ENCODE measurements at places on chromosomes 7 and 10.

DNA sequence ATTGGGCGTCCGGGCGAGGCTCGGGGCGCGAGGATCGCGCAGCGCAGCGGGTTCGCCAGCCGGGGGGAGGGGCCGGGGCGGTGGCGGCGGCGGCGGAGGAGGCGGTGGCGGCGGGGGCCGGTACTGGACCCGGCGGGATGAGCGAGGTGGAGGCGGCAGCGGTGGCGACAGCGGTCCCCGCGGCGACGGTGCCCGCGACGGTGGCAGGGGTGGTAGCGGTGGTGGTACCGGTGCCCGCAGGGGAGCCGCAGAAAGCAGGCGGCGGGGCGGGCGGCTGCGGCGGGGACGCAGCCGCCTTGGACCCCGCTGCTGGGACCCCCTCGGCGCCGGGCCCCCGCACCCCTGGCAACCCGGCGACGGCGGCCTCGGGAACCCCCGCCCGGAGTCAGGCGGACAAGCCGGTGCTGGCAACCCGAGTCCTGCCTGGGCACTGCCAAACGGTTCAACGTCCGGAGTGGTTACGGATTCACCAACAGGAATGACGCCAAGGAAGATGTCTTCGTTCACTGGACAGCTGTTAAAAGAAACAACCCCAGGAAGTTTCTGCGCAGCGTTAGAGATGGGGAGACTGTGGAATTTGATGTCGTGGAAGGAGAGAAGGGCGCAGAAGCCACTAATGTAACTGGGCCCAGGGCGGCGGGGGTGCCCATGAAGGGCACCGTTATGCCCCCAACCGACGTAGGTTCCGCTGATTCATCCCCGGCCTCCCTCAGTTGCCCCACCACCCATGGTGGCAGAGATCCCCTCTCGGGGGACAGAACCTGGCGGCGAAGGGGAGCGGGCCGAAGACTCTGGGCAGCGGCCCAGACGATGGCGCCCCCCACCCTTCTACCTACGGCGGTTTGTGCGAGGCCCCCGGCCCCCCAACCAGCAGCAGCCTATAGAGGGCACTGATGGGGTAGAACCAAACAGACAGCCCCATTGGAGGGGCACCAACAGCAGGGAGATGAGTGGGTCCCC lies 100.3 kb upstream of the CPXM2 start:
- no peak for DNase-seq

GRCh38 chr10:112216151-112216550 lies 32.6 kb upstream of the GPAM start:
- no peak for DNase-seq

GRCh38 chr7:45987521-45988290 lies 66.6 kb upstream of the IGFBP3 start:
- DNase-seq, result no peak

- no peak for DNase-seq
These were observed 113.9 kb upstream of the STK17A start for GRCh38 chr7:43469051-43469450.

GRCh38 chr10:96235326-96236089 lies 35.9 kb downstream of the BLNK start:
- DNase-seq, result no peak

- no peak for DNase-seq
These were observed 80.4 kb downstream of the MKI67 start for GRCh38 chr10:128045833-128046120.

DNA sequence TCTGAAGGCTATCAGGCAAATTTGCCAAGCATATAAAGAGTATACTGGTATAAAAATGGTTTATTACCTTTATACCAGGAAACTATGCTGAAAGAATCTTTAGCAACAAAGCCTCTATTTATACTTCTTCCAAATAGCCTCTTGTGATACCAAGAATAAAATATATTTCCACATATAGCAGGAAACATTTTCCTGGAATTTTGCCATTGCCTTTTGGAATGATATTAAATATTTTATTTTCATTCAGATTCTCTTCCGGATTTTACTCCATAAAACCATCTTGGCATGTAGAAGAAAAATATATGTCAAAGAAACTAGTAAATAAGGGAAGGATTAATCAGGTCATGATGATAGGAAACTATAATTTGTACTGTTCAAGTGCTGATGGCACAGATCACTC lies 17.7 kb downstream of the SOSTDC1 start:
- no peak for DNase-seq

GRCh38 chr10:110352930-110353243 lies 48.2 kb upstream of the SMNDC1 start:
- no peak for DNase-seq

DNA sequence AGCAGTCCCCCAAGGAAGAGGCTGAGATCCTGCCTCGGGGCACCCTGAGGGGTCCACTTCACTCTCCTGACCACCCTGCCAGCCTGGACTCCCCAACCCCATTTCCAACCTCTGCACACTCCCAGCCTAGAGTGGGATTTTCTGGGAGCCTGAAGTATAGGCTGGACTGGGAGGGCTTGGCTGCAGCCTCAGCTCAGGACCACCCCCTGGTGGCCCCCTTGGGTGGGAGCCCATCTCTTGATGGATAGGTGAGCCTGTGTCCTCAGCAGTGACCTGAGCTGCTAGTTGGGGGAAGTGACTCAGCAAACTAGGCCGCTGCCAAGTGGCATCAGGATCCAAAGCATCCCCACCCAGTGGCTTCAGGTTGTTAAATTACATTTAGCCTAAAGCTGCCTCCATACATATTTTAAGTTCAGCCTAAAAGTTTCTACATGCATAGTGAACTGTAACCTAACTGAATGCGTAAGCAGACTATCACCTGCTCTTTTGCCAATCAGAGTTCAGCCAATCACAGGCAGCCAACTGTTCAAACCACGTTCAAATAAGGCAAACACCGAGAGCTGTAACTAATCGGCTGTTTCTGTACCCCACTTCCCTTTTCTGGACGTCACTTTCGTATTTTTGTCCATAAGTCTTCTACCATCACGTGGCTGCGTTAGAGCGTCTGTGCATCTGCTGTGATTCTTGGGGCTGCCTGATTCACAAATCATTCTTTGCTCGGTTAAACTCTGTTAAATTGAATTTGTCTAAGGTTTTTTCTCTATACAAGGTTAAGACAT lies 144.0 kb downstream of the PLPP4 start:
- no peak for DNase-seq

DNA sequence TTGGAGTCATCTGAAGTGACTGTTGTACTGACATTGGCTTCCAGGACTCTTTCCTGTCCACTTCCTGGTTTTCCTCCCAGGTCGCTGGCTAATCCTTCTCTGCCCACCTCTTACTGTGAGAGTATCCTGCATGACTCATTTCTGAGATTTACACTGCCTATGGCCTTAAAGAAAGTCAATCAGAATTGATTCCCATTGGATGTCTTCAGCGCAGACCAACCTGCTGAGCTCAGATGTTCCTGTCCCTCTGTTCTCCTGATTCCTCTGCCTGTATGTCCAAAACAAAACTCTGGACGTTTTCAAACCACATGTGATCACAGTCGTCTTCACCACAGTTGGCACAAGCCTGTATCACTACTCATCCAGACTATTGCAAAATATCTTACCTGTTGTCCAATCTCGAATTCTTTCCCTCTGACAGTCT lies 262.1 kb downstream of the CREB5 start:
- no peak for DNase-seq

DNA sequence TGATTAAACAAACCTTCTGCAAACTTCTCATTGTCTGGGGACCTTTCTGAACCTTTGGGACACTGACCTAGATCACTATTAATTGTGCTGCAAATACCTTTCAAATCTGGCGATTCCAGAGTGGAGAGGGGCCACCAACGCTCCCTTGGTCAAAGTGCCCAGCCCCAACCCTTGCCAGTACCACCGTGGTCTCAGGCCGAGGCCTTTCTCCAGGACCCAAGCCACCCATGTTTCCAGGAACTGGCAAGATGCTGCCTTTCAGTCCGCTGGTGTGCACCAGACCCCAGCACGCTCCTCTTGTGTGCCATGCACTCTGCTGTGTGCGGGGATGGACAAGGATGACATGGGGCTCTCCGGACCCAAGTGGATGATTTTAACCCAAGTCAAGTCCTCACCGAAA lies 91.1 kb upstream of the MGMT start:
- no peak for DNase-seq

GRCh38 chr10:79488870-79489269 lies 23.5 kb upstream of the EIF5AL1 start:
- no peak for DNase-seq

GRCh38 chr10:117152668-117153067 lies 14.6 kb upstream of the VAX1 start:
- DNase-seq, result no peak

GRCh38 chr10:62744136-62744535 lies 60.4 kb upstream of the ADO start:
- no peak for DNase-seq

DNA sequence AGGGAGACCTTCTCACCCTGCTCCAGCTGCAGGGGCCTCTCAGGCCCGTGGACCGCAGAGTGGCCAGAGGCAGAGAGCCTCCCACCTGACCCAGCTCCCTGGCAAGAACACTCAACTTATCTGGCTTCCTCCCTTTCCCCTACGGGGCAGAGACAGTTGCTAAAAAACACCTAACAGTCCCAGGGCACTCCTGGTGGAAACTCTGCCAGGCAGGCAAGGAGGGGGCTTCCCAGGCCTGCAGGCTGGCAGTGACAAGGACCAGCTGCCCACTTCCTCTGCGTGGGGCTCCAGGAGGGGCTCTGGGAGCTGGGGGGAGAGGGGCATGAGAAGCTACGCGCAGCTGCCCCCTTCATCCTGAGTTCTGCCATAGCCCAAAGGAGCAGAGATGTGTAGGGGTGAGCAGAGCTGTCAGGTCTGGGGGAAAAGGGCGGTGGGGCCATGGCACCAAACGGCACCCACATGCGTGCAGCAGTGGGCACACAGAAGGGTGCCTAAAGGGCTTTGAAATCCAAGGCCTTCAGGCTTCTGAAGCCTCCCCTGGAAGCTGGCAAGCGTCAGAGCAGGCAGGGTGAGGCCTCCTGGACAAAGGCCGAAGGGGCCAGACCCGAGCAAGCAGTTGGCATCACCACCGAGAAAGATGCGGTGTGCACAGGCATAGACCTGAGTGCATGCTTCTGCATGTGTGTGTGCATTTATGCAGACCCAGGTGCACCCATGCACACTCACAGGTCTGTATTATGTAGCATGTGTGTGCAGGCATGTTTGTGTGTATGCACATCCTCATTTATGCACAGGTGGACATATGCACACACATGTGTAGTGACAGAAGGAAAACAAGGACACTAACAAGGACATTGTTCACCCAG lies 14.4 kb downstream of the SPOCK2 start:
- no peak for DNase-seq

DNA sequence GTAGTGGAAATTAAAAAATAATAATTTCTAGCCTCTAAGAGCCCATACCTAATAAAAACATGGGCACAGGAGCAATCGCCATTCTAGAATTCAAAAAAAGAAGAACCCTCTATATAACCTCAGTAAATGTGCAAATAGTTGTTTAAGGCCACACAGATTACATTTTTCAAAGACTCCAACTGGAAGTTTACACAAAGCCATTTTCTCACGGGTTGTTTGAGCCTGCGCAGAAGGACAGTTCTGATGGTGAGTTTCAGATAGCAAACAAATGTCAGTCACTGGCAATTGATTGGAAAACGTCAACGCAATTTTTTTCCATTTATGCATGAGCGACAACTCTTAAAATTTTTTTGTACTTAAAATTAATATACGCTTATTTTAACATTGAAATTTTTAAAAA lies 23.0 kb upstream of the ELMO1 start:
- no peak for DNase-seq

GRCh38 chr7:151087245-151088018 lies 1.2 kb downstream of the AGAP3 start:
- no peak for DNase-seq

DNA sequence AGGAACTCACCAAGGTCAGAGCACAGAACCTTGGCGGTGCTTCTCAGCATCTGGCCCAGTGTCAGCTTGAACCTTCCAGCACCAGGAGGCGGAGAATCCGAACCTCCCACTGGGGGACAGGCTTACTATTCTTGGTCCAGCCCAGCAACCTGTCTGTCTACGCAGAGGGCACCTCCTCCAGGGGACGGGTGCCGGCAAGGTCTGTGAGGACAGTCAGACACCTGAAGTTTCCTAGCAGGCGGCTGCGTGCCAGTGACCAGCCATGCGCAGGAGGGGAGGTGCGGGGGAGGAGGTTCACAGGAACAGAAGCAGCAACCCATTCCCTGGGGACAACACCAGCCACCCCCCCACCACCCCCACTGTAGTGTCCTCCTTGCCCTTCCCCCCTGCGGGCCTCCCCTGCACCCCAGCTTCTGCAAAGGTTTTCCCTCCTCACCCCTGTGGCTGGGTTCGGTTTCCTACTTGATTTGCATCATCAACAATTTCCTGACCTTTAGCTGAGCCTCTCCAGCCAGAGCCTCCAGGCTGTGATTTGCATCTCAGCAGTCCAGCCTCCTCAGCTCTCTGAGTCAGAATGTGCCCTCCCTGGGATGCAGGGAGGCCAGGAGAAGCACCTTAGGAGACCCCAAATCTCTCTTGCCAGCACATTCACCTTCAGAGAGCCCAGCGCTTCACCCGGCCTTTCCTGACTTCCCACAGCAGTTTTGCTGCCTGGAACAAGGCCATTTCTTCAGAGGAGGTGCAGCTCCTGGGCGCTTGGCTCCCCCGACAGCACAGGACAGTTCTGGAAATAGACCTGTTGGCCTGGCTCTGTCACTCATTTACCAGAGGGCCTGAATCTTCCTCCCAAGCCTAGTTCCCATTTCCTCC lies 107.5 kb upstream of the NPS start:
- no peak for DNase-seq

GRCh38 chr7:86972072-86972471 lies 87.4 kb downstream of the ELAPOR2 start:
- DNase-seq, result no peak

- DNase-seq, result no peak
These were observed 115.3 kb upstream of the BMPER start for GRCh38 chr7:33789871-33790630.

- DNase-seq, result peak; percentile 42
These were observed 128.5 kb downstream of the MAD1L1 start for GRCh38 chr7:2104107-2104710.

DNA sequence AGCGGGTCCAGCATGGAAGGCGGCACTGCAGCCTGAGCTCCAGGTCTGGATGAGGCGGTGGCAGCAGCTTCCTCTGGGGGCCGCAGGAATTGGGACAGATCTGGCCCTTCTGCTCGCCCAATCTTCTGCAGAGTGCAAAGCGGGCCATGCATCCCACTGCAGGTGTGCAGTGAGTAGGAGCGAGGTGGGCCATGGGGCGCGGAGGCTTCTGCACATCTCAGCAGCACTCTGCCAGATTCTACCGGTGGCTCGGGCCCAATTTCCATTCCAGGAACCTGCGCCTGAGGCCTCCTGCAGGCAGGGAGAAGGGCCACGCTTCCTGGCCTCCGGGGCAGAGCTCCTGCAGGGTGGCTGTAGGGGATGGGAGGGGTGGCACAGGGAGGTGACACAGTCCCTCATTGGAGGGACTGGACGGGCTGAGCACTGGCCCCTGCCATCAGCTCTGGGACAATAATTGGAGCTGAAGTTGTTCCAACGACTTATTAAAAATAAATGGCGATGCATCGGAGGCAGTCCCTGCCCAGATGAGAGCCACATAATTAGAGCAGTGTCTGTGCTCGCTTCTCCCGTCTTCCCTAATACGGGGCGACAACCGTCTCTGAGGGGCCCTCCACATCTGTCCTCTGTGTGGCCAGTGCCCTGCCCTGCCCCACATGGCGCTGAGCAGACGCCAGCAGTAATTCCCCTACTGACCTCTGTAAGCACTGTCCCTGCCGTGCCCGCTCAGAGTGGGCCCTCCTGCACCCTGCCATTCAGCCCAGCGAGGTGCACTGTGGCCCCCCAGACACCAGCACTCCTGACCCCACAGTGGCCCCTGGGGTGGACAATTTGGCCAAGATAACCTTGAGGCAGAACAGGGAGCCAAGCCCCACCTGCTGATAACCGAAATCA lies 197.5 kb downstream of the ELFN1 start:
- DNase-seq, result no peak

GRCh38 chr10:7813481-7813880 lies 4.8 kb upstream of the TAF3 start:
- no peak for DNase-seq

Data from activated gamma-delta T cell treated with Interleukin-2 at 50 U/mL for 16 hours (primary cell).